MCF 10A (cell line): ENCODE measurements at places on chromosomes 11 and 22. TPM values are rescaled to one million over a fixed set of nuclear protein-coding genes. Genes with fewer than 3 reads are reported as not detected.

The MB gene
- total RNA-seq: not detected in 2 replicates

GRCh38 chr11:62654297-62654696 is 1.2 kb upstream of the INTS5 start:
- H3K4me1 ChIP-seq: peaks cover 14% of the 10 kb centered on the region
- no peak overlapping the region for H3K4me3 ChIP-seq
- H3K27me3 ChIP-seq: no peaks in the 10 kb centered on the region
- DNase-seq: no peak

GRCh38 chr22:38298312-38299005 is 18.8 kb downstream of the CSNK1E start:
- peak overlapping the region; percentile 98 for H3K27ac ChIP-seq
- peaks cover 42% of the 10 kb centered on the region for H3K4me1 ChIP-seq
- H3K27me3 ChIP-seq: no peaks in the 10 kb centered on the region
- DNase-seq: peak; percentile 100

- no peaks in the 10 kb centered on the region for H3K27me3 ChIP-seq
- peaks cover 10% of the 10 kb centered on the region for H3K4me1 ChIP-seq
- H3K36me3 ChIP-seq: no peaks in the 10 kb centered on the region
Measured at GRCh38 chr11:34268906-34269430, 88.8 kb downstream of the ABTB2 start.

GRCh38 chr11:46332093-46332567 is 15.1 kb upstream of the DGKZ start:
- H3K36me3 ChIP-seq: peaks cover 4% of the 10 kb centered on the region
- no peak overlapping the region for H3K4me3 ChIP-seq
- peaks cover 26% of the 10 kb centered on the region for H3K4me1 ChIP-seq
- DNase-seq: no peak
- H3K27me3 ChIP-seq: peaks cover 32% of the 10 kb centered on the region

- H3K27me3 ChIP-seq: peaks cover 59% of the 10 kb centered on the region
- no peak overlapping the region for H3K27ac ChIP-seq
- no peak overlapping the region for H3K4me3 ChIP-seq
- no peaks in the 10 kb centered on the region for H3K4me1 ChIP-seq
- H3K36me3 ChIP-seq: peaks cover 6% of the 10 kb centered on the region
Measured at GRCh38 chr11:45436966-45437365, 150.8 kb upstream of the SYT13 start.

DNA sequence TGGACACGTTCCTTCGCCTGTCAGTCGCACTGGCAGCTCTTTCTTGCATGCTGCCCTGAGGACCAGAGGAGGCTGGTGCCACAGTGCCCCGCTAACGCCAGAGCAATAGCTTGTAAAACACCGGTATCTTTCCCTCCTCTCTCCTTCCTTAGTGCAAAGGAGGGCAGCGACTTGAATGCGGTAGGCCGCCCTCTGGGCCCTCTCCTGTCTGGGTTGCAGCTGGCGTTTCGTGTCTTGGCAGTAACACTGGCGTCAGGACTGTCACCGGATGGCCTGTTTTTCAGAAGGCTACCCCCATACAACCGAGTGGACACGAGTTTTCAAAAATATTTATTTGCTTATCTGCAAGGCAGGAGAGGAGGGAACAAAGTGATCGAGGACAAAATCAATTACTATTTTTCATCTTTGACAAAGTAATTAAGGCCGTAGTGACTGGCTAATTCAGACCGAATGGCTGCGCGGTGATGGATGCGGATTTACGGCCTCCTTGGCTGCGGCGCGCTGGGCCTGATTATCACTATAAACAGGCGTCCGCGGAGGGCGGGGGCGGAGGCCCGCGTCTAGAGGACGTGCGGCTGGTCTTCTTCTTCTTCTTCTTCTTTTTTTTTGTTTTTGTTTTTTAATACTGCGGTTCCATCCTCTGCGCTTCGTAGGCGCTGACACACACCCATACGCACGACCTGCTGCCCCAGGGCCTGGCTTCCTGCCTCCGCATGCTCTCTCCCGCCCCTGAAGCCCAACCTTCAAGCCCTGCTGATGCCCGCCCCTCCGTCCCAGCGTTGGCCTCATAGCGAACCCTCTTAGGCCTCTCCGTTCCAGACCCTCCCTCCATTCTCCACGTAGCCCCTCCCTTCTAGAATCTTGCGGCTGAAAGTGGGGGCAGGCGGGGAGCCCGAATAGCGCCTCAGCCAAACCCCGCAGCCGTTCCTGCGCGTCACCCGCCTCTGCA is 2.9 kb upstream of the SLC6A5 start:
- no peak overlapping the region for H3K27ac ChIP-seq
- DNase-seq: no peak
- H3K27me3 ChIP-seq: peaks cover 89% of the 10 kb centered on the region
- peaks cover 6% of the 10 kb centered on the region for H3K36me3 ChIP-seq
- H3K4me1 ChIP-seq: peaks cover 6% of the 10 kb centered on the region

DNA sequence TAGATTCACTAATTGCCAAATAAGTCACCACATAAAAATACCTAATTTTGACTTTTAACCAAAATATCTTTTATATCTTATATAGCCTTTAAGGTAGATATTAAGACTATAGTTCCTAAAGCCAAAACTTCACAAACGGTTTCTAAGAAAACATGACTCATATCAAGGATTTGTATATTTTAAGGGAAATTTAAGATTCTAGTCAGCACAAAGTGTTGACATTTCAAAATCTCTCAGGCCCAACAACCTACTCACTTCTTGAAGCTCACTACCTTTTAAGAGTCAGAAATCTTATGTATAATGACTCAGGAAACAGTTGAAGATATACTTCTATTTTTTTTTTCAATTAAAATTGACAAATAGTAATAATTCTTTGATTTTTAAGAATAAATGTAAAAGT is 221.9 kb downstream of the SBF2 start:
- no peak overlapping the region for H3K4me3 ChIP-seq
- DNase-seq: peak; percentile 30
- H3K36me3 ChIP-seq: no peaks in the 10 kb centered on the region
- no peak overlapping the region for H3K27ac ChIP-seq
